SW 1271 (cell line): ENCODE measurements at places on chromosomes 2 and 18.

GRCh38 chr2:232476791-232477190 is 10.8 kb downstream of the ECEL1 start:
- no peak for DNase-seq

DNA sequence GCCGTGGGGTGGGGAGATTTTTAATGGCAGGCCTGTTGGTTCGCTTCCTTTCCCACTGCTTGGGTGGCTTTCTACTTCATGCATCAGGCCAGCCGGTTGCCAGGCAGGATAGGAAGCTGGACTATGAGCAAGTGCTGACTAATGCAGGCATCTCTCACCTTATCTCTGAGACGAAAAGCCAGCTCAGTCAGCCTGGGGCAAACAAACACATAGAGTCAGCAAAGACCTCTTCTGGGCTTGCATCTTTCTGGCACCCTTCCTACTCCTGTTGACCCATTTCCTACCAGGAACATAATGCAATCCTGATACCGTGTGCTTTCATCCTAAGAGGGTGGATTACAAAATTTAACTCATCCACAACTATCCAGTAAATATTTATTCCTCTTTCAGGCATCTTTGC is 416.6 kb upstream of the MEX3C start:
- DNase-seq = peak; percentile 73

- no peak for DNase-seq
Measured at GRCh38 chr2:240419723-240420122, 15.7 kb upstream of the GPC1 start.

GRCh38 chr2:208134928-208135586 is 5.4 kb upstream of the CRYGC start:
- no peak for DNase-seq

DNA sequence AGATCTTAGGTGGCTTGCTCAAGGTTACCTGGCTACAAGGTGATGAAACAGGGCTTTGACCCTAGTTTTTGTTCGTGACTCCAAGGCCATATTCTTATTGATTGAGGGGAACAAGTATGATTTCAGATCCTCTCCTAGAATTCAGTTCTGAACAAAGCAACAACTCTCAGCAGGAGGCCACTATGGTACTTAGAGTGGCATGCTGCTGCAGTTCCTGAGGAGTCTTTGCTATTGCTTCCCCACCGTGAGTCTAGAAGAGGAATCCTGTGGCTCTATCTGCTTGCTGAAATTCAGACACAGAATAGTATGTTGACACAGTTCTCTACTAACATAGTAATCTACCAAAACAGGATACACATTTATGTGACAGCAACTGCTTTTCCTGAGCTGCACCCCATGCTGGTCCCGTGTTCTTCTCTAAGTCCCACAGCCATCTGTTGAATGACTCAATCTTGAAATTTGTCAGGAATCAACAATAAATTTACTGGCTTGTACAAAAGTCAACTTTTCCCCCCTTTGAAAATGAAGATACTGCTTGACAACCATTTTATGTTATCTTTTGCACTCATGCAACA is 4.1 kb downstream of the TGFBRAP1 start:
- DNase-seq = no peak

- no peak for DNase-seq
Measured at GRCh38 chr2:159054985-159055384, 86.5 kb downstream of the TANC1 start.

DNA sequence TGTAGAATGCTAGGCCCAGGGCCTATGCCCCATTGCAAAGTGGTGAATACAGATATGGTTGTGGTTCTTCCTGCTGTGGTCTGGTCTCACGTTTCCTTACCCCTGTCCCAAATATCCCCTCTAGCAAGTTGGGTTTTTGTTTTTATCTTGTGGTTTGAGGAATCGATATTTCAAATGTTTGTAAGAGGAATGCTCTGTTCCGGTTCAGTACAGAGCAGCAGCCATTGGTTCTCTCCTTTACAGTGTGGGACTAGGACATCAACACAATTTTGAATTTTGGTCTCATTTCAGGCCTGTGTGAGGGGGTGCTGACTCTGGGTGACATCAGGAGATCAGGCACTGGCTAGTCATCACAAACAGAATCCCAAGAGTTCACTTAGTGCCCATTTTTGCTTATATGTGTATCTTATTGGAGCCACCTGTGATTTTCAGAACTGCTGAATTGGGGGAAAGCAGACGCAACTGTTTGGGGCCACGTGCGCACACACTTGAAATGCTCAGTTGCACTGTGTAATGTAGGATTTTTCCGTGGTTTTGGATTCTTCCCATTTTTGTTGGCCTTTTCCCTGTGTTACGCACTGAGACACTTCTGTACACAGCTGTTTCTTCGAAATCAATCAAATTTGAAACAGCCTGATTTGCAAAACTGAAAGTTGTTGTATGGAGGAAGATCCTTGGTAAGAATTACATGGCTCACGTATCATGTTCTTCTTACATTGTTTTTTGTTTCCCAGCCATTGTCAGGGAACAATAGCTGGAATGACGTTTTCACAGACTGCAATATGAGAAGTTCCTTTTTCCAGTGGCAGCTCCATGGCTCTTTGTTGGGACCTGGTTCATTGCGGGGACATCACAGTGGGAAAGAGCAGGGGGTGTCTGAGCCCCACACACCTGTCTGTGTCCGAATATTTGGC is 8.6 kb downstream of the SH3BP4 start:
- DNase-seq = no peak

DNA sequence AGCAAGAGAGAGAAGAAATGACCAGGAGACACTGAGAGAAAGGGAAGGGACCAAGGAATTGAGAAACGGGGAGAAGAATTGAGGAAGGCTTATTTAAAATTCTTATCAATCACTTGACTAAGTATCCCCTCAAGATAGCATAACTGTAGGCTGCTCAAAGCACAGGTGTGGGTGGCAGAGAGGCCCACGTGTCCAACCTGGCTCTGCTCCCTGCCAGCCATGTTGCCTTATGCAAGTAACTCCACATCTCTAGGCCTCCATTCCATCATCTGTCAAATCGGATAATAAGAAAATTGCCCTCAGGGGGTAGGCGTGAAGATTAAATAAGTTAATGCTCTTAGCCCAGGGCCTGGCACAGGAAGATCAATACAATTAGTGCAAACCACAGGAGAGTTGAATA is 7.4 kb upstream of the NPAS2 start:
- no peak for DNase-seq

DNA sequence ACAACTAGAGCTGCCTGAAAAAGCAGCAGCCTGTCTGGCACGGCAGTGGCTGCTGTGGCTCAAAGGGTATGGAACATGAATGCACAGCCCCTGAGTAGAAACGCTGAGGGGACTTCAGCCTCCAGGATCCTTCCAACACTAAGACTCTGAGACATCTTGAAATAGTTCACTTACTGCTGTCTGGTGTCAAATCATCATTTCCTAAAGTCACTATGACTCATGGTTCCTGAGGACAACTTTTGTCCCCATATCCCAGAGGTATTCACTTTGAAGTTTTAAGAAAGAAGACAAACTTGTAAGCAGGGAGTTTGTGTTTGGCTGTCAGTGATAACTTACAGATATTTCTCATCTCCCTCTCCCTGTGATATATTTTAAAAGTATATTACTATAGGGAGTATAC is 33.3 kb upstream of the NEB start:
- no peak for DNase-seq

DNA sequence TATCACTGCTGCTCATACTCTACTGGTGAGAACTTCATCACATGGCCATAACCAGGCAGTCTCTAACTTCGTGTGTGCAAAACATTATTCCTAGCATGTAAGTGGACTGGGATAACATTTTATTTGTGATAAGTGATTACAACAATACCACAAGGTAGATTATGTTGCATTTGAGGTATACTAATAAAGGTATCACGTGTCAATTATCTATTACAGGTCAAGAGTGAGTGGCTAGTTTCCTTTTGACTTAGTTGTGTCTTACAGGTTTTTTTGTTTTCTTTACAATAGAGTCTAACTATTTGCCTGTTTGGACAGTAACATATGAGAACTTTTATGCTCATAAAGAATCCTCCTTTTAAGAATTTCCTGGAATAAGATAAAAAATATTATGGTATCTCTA is 67.2 kb upstream of the DSC1 start:
- DNase-seq = no peak

DNA sequence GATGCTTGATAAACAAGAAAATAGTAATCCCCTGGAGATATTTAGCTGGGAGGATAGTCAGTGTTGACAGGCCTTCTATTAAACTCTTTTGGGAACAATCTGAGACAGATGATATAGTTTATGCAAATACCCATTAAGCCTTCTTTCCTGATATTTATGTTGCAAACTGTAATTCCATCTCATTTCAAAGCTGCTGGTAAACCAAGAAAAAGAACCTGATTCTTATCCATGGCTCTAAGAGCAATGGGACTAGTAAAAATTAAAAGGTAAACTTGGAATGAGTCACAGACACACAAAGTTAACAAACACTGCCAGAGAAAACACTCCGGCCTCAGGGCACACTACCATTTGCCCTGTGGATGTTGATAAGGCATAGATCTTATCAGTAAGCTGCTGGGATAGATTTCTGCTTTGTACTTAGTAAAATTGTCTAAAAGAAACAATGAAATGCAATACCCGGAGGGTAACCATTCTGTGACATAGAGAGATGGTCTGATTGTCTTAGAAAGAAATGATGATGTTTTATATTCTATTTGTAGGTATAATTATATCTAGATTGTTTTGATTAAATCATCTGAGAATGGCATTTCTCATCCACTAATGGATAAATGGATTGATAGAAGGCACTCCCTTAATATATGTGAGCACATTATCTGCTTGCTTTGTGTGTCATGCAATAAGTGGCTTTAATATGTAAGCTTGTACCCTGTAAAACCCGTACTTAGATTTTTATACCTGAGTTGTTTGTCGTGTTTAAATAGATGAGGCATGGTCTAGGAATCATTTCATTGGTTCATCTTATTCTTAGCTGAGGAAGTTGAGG is 13.2 kb downstream of the GALR1 start:
- no peak for DNase-seq

- DNase-seq = peak; percentile 45
Measured at GRCh38 chr2:64330281-64331113, 123.5 kb upstream of the LGALSL start.

DNA sequence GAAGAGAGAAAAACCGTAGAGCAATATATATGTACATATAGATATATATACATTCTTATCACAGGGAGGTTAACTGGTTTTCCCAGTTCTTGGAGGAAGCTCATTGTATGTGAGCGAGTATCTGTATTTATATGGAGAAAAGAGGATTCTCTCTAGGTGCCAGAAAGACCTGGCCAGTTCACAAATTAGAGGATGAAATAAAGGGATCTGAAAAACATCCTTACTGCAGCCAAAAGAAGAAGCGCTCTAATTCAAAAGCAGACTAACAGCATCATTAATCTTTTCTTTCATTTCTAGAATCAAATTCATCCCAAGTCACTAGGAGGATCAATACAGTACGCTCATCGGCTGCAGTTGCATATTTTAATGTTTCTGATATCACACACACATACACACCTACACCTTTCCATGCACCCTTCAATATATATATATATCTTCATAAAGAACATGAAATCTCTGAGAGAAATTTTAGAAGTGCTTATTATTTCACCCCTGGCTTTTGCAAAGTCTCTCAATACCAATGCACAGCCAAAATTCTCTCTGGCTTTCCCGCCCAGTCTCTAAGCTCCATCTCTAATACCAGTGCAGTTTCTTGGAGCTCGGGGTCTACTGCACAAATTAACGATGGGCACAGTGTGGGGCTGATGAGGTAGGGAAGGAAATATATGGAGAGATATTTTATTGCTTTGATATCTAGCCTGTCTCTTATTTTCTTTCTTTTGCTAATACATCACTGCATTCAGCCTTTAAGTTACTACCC is 731 bp downstream of the NRXN1 start:
- DNase-seq = no peak

GRCh38 chr2:80199504-80199903 is 105.0 kb downstream of the LRRTM1 start:
- DNase-seq = no peak

GRCh38 chr2:58047961-58048360 is 1.4 kb downstream of the VRK2 start:
- no peak for DNase-seq

- no peak for DNase-seq
Measured at GRCh38 chr18:61967252-61967891, 74.6 kb upstream of the RNF152 start.

DNA sequence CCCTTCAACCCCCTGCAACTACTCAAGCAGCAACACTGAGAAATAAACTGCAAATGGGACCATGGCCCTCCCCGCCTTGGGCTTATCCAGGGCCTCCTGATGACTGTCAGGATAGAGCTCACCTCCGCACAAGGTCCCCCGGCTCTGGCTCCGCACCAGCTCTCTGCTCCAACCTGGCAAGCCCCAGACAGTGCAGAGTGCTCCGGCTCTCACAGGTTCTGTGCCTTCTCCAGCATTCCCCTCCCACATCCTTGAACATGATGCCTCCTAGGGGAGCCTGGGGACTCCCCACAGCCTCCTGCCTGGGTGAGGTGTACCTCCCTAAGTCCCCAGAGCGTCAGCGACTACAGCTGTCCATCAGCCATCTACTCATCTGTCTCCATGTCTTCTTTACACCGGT is 26.7 kb upstream of the NPAS2 start:
- no peak for DNase-seq
